Activated effector memory CD4-positive, alpha-beta T cell treated with Interleukin-2 at 50 U/mL for 16 hours (primary cell): ENCODE measurements at places on chromosomes 7 and 10.

DNA sequence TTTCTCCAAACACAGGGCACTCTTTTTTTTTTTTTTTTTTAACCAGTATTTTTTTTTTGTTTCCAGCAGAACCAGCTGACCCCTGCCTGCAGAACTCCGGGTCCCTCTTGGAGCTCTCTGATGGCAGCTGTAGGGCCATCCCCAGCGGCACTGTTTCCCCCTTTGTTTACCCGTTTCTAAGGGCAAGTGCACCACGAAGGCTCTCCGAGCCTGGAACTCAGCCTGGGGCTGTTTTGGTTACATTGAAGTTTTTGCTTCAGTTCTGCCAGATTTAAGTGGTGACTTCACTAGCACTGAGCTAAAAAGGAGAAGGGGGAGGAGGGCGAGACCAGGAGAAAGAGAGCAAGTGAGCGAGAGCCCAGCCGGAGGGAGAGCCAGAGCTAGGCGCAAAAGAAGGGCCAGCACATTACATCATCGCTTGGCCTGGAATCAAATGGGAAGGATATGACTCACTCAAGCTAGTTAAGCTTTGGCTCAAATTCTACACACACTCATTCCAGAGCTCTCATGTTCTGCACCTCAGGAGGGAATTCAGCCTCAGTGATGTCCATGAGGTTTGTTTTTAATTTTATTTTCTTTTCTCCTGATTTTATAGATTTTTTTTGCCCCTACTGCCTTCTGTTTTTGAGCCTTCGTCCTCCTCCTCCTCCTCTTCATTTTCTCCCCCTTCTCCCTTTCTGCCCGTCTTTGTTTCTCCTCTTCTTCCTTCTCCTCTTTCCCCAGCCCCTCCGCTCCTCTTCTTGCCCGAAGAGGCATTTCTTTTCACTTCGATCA is 272.3 kb downstream of the TRIL start:
- no peak for DNase-seq

- no peak for DNase-seq
These were observed 26.8 kb upstream of the TRUB1 start for GRCh38 chr10:114911052-114911711.

- no peak for DNase-seq
These were observed 178.7 kb downstream of the RNF216 start for GRCh38 chr7:5602734-5603133.

DNA sequence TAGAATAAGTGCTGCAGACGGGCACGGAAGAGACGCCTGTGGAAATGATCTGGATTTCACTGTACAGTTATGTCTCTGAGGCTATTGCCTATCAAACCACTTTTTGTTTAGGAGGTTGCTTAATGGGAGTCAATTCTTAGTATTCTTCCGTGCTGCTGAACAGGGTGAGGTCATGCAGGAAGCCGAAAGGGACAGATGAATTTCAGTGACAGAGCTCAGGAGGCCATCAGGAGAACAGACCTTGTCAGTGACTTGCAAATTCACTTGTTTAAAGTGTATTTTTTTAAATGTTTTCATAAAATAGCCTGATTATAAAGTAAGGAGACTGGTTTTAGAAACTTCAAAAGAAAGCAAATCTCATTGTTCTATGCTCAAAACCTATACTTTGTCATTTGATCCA is 58.9 kb downstream of the XRCC2 start:
- DNase-seq = no peak

DNA sequence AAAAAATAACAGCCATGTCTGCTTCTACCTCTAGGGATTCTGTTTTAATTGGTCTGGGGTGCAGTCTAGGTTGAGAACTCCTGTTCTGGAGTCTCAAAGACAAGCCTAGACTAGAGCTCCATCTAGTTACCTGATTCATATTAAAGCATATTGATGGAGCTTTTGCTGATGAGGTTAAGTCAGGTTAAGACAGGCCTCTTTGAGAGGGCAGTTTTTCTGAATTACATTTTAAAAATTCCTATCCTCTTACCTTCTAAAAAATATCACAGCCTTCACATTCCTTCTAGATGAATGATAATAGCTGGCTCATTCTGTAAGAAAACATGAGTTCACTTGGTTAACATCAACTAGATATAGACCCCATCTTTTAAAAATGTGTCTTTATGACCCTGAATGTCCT is 28.9 kb downstream of the MGAM start:
- no peak for DNase-seq
